ENCODE measurements at places on chromosomes 6 and 20. TPM values are rescaled to one million over a fixed set of nuclear protein-coding genes. Genes with fewer than 3 reads are reported as not detected.

GRCh38 chr20:62938105-62938888 lies at the start of gene GID8:
Gene GID8 (plus strand): TSS chr20:62938147. CDS start chr20:62941503, 3,356 bp downstream.
- no peak for DNase-seq

DNA sequence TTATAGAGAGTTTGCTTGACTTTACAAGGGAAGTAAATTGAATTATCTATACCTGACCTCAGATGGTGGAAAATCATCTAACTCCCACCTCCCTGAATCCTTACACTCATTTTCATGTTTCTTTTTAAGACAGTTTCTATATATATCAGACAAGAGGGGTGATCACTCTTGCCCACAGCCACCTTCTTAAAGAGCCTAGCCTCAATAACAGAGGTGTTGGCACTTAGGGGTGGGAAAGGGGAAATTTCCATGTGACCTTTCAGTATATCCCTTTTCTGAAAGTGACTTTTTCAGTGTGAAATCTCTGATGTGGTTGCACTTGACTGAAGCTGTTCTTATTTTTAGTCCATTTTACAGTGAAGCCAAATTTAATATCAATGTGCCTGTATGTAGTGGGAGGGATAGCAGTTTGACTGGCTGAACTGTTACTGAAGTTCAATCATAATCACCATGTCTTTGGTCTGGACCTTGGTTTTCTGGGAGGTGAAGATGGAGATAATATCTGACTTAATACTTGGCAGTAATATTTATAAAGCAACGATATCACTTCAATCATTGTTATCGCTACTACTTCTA lies 141.3 kb downstream of the MAP3K7 start:
- DNase-seq, result no peak

Gene RBL1
- 11.6 TPM for total RNA-seq

DNA sequence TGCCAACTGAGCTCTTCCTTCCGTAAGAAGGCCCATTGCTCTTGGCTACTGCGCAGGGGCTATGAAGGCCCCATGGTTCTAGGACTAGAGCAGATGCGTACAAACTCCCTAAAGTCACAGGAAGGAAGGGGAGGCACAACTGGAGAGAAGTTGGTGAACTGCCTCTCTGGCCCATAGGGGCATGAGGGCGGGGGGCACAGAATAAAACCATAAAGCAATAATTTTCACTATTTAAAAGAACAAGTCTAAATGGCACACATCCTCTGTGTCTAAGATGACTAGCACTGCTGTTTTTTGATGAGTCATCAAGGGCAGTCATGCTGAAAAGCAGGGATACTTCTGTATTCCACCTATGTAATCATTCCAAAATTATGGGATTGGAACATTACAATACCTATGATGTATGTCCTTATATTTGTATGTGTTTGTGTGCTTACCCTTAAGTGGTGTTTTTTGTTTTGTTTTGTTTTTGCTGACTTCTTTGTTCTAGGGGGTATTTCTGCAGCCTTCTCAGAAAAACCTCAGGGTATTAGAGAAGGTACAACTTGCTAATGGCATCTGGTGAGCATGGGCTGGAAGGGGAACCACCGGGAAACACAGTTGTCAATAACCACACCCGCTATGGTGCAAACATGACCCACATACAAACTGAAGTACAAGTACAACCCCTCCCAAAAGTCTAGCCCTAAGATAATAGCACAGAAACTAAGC lies 36.9 kb downstream of the B4GALT5 start:
- DNase-seq, result no peak

GRCh38 chr20:45410887-45411286 lies 2.8 kb downstream of the DBNDD2 start:
- no peak for DNase-seq

DNA sequence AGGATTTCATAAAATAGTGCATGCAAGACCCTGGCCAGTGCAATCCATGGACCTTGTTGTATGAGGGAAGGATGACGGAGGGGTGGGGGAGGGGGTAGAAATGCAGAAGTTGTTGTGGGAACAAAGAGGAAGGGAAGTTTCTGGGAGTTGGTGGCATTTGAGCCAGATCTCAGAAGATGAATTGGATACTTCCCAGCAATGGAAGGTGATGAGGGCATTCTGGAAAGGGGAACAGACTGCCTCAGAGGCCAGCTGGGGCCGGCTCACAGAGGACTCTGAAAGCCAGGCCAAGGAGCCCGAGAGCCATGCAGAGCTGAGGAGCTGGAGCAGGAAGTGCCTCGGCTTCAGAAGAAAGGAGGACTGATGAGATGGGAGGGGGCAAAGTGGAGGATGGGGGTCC lies 2.7 kb downstream of the TMEM74B start:
- DNase-seq, result no peak

Gene SPDEF
- under 0.01 TPM for total RNA-seq

DNA sequence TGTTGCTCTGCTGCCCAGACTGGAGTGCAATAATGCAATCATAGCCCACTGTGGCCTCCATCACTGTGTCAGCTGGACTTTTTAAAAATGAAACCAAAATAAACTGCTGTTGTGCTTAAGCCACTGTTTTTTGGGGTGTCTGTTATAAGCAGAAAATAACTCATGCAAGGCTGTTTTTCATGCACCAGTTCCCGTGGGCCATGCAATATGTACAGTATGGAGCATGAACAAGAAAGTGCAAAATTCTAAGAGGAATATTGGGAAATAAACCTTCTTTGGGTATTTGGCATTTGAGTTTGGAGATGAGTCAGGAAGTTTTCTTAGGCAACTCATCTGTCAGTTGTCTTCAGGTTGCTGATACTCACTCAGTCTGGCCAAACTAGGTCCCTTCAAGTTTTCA lies 14.9 kb upstream of the ZFAND3 start:
- no peak for DNase-seq

Gene PABPC1L
- 19.7 TPM for total RNA-seq

DNA sequence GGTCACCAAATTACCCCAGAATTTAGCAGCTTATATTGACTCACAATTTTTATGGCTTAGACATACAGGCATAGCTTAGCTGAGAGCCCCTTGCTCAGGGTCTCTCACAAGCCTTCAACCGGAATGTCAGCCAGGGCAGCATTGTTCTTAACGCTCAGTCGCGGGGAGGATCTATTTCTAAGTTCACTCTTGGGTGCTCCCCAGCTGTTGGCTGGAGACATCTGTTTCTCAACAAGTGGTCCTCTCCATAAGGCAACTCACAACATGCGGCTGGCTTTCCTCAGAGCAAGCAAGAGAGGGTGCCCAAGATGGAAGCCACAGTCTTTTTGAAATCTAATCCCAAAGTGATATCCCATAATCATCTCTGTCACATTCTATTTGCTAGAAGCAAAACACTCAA lies 46.6 kb downstream of the SLX4IP start:
- DNase-seq, result no peak

Gene MOG
- not detected for total RNA-seq
